Activated effector memory CD4-positive, alpha-beta T cell treated with anti-CD3 and anti-CD28 coated beads, Interleukin-2, amount 50 U/mL, for 16 hours (primary cell): ENCODE measurements at places on chromosomes 12 and 14.

DNA sequence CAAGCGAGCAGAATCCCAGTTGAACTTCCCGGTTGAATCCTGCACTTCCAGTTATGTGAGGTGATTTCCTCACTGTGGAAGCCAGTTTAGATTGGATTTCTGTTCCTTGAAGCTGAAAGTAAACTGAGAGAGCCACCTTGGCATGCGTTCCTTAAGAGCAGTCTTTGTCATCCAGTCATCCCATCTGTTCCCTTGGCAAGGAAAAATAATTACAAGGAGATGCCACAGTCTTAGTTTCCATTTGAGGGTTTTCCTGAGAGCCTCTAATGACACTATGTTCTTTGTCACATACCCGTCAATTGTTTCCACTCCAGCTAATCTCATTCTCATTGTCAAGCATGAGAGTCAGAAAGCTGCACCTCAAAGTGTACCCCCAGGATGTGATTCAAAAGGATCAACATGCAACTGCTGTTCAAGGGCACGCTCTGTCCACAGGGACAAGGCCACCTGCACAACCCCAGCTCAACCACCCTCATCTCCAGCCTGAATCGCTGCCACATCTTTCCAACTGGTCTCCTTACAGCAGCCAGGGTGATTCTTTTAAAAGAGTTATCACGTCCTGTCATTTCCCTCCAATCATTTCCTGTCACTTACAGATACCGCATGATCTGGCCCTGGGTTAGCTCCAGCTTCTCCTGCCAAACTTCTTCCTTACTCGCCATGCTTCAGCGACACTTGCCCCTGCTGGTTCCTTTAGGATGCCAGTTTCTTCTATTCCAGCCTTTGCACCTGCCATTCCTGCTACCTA is 18.0 kb upstream of the TCP11L2 start:
- DNase-seq = no peak

GRCh38 chr12:105100207-105100985 is 7.1 kb upstream of the WASHC4 start:
- DNase-seq = no peak

DNA sequence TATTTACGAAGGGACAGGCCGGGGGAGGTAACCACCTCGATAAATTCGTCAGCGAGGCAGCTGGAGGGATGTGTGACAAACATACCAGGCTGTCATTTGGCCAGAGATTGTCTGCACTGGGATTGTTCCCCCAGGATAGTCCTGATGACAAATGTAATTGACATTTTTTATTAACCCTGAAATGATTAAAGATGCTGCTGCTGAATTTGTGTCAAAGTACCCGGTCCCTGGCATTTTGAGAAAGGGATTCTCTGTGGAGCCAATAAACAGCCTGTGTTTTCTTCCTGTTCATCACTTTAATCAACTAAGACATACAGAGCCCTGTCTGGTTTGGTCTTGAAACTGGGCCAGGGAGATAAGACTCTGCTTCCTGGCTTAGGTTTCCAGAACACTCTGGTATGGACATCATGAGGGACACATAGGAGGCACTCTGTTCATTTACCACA is 117.6 kb downstream of the SLC25A47 start:
- DNase-seq = no peak

DNA sequence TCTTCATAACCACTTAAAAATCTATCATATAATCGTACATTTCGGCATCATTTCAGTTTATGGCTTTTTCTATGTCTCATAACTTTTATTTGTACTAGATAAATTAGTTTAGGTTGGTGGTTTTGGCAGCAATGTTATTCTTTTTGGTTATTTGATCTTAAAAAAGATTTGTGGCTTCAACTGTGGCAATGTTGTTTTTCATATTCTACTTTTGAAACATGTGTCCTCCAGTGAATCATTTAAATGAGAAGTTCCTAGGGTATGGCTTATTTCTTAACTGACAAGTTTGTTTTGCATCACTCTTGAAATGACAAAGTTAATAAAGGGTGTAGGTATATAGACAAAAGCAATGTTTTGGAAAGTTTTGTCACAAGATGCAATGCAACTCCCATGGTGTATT is 11.1 kb upstream of the KITLG start:
- DNase-seq = no peak

DNA sequence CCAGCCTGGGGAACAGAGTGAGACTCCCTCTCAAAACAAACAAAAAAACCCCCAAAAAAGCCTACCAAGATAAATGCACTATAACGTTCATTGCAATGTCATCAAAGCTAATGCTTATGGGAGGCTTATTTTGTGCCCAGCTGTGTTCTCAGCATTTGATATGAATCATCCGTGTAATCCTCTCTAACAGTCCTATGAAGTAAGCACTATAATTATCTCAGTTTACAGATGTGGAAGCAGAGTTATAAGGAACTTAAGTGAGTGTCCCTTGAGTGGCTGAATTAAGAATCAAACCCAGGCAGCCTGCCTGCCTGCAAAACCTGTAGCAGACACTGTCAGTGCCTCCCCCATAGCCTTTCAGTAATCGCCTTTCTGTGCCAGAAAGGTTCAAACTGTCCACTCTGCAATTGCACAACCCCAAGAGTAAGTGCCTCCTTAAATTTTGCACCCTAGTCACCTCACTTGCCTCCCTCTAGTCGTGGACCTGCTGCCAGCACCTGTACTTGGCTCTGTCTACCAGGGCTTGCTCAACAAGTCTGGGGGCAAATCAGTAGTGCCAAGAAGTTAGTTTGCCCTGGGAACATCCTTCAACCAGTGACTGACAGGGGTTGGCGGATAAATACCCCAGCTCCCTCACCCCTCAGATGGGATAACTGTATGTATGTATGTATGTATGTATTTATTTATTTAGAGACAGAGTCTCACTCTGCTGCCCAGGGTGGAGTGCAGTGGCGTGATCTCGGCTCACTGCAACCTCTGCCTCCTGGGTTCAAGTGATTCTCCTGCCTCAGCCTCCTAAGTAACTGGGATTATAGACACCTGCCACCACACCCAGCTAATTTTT is 23.8 kb upstream of the PPP1CC start:
- DNase-seq = no peak
